Tibial nerve (tissue), 4 donors: ENCODE measurements at places on chromosomes 13 and 19. TPM values are rescaled to one million over a fixed set of nuclear protein-coding genes. Genes with fewer than 3 reads are reported as not detected.

Gene TSKS
- 1.2 TPM for total RNA-seq

Gene GIPR
- 0.98 TPM for total RNA-seq

Gene EFNA2
- not detected for total RNA-seq

Gene TTC9B
- total RNA-seq, result not detected

Gene HCST
- 19.0 TPM for total RNA-seq

Gene SPRED3
- total RNA-seq, result 0.21 TPM

- no peak overlapping the region for H3K27ac ChIP-seq
- no peaks in the 10 kb centered on the region for H3K36me3 ChIP-seq
- H3K27me3 ChIP-seq, result no peaks in the 10 kb centered on the region
- no peak overlapping the region for H3K4me3 ChIP-seq
Measured at GRCh38 chr13:101149735-101150384, 266.4 kb downstream of the NALCN start.

DNA sequence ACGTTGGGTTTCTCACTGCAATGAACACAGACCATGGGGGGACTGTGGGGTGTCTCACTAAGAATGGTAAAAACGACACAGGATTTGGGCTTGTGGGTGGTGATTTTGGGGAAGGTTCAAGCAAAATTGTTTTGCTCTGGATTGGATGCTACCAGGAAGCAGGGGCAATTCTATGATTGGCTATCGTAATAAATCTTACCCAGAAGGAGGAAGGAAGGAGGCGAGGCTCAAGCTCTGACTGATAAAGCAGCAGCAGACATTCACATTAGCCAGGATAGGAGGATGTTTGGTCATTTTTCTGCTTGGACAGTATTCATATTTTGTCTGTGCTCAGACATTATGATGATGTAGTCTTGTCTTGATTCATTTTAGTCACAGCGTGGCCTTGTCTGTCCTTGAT lies 1.5 kb downstream of the ZNF576 start:
- no peak overlapping the region for H3K4me3 ChIP-seq
- H3K36me3 ChIP-seq, result peaks cover 58% of the 10 kb centered on the region
- no peak for DNase-seq
- no peak overlapping the region for H3K27ac ChIP-seq

DNA sequence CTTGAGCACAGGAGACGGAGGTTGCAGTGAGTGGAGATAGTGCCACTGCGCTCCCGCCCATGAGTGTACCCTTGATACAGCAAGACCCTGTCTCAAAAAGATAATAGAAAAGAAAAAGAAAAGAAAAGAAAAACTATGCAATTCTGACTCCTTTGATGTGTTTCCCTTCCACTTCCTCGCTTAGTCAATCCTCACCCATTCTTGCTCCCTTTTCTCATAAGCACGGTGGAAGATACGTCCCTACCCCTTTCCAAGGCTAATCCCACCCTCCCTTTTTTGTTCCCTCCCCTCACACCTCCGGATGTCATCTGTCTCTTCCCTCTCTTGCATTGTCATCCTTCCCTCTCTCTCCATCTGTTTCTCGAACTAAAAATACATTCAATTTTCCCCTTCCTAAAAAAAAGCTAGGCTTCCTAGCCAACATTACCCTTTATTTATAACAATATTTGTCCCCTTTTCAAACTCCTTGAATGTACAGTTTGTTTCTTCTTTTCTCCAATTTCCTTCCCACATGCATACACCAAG lies 40.5 kb upstream of the ITM2B start:
- H3K27me3 ChIP-seq, result no peaks in the 10 kb centered on the region
- no peak overlapping the region for H3K4me3 ChIP-seq
- H3K27ac ChIP-seq, result no peak overlapping the region
- no peak for DNase-seq
- H3K36me3 ChIP-seq, result no peaks in the 10 kb centered on the region

DNA sequence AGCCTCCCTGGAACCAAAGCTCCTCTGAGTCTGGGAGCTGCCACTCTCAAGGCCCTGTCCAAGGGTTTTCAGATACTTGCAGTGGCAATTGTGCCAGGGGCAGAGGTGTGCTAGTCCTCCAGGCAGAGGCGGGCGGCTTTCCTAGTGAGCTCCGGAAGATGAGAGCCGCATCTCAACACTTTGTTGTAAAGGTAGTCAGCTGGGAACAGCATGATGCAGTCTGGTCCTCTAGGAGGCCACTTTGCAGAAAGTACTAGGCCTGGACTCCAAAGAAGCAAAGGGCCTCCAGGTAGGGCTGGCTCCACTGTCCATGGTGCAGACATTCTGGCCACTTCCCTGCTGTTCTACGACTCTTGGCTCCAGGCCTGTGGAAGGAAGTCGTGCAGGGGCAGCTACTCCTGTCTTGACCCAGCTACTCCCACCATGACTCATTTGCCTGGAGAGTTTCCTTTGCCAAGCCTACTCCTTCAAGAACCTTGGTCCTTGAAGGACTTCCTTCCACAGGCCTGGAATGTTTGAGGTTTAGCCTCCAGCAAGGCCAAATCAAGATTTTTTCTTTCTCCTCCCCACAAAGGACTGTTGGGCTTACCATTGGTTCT lies 9.9 kb upstream of the ZNF536 start:
- H3K36me3 ChIP-seq, result no peaks in the 10 kb centered on the region
- no peaks in the 10 kb centered on the region for H3K4me1 ChIP-seq
- H3K4me3 ChIP-seq, result no peak overlapping the region
- DNase-seq, result no peak

DNA sequence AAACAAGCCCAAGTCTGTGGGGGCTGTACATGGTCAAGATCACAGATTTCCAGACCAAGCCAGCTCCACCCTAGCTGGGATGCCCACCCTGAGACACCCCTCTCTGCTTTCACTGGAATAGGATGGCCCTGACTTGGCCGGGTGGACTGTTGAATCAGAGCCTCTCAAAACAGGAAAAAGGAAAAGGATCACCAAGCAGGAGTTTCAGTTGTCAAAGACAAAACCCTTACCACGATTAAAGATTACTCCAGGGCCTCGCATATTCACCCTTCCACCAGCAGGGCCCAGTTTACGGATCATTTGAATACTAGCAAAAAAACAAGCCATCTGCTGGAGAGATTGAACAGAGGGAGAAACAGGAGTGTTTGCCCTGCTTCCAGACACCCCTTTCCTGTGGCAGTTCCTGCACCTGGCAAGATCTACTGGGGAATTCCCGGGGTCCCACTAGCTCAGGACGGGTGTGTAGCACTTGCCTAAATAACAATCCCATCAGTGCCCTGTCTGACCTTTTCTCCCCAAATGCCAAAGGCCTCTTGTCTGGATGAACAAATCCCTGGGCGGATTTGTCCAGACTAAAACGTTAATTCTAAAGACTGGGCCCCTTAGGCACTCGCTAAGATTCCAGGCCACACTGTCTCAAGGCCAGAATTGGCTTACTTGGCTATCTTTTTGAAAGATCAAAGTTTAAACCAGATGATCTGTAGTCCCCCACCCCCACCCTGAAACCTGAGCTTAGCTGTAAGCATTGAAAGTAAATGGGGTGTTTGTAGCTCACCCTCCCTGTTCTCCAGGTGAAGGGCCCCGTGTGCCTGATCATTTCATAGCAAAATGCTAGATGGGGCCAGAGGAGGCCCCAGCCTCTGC lies 38.4 kb downstream of the ACTN4 start:
- H3K4me3 ChIP-seq, result no peak overlapping the region
- peaks cover 5% of the 10 kb centered on the region for H3K36me3 ChIP-seq
- H3K27me3 ChIP-seq, result no peaks in the 10 kb centered on the region

- H3K27me3 ChIP-seq, result no peaks in the 10 kb centered on the region
- no peak overlapping the region for H3K4me3 ChIP-seq
- no peaks in the 10 kb centered on the region for H3K4me1 ChIP-seq
- DNase-seq, result no peak
- H3K36me3 ChIP-seq, result no peaks in the 10 kb centered on the region
Measured at GRCh38 chr19:39057615-39058014, 25.3 kb upstream of the FBXO27 start.

DNA sequence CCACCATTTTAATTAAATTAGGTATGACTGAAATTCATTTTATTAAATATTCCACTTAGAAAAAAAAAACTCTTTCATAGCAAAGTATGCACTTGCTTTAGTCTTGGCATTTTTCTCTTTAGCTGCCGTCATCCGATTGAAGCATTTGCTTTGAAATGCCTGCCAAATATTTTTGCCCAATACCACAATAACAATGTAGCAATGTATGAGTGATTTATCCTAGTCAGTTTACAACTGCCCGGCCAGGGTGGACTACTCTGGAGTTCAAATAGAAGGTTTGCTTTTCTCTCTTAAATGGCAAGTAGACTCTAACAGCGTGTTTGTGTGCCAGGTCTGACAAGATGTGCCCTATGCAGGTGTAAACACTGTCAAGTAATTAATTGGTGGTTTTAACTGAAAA lies 675.3 kb upstream of the SGCG start:
- no peaks in the 10 kb centered on the region for H3K27me3 ChIP-seq
- DNase-seq, result no peak
- H3K4me3 ChIP-seq, result no peak overlapping the region
- H3K27ac ChIP-seq, result no peak overlapping the region

DNA sequence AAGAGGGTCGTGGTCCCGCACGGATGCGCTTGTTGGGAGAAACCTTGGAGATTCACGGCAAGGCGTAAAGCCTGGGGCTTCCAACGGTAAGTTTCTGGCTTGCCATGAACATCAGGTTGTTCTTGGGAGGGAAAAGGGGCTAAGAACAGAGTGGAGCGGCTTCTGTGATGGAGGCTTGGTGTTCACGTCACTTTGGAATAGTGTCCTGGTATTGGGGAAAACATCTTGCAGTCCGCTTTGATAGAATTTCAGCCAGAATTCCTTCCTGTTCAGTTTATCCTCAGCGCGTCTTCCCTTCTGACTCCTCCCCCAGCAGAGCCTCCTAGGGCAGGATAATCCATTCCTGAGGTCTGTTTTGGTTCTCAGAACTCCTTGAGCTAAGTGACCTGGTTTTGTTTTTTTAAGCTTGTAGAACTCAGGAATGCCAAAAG lies 2.0 kb downstream of the KCTD15 start:
- H3K4me1 ChIP-seq, result peaks cover 12% of the 10 kb centered on the region
- peak overlapping the region; percentile 74 for H3K4me3 ChIP-seq
- H3K27me3 ChIP-seq, result no peaks in the 10 kb centered on the region
- no peak for DNase-seq
- H3K36me3 ChIP-seq, result no peaks in the 10 kb centered on the region

DNA sequence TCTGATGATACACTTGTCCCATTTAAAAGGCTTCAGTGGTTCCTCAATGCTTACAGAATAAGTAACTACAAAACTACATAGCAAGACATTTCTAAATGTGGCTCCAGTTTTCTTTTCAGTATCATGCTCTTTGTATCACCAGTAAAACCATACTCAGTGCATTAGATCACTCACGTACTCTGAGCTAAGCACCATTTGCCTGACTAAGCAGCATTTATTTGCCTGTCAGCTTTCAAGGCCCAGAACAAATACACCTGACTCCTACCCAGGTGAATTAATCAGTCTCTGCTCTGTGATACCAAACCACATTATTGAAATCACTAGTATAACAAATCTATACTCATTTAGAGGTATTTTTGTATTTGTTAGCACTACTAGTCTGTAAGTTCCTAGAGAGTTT lies 47.4 kb upstream of the PCDH20 start:
- no peaks in the 10 kb centered on the region for H3K4me1 ChIP-seq
- H3K27me3 ChIP-seq, result no peaks in the 10 kb centered on the region
- no peak overlapping the region for H3K4me3 ChIP-seq
- H3K36me3 ChIP-seq, result no peaks in the 10 kb centered on the region
- no peak for DNase-seq
